ENCODE measurements at places on chromosomes 1 and 21. TPM values are rescaled to one million over a fixed set of nuclear protein-coding genes. Genes with fewer than 3 reads are reported as not detected.

The TSTD1 gene
- 23.5 TPM for total RNA-seq

DNA sequence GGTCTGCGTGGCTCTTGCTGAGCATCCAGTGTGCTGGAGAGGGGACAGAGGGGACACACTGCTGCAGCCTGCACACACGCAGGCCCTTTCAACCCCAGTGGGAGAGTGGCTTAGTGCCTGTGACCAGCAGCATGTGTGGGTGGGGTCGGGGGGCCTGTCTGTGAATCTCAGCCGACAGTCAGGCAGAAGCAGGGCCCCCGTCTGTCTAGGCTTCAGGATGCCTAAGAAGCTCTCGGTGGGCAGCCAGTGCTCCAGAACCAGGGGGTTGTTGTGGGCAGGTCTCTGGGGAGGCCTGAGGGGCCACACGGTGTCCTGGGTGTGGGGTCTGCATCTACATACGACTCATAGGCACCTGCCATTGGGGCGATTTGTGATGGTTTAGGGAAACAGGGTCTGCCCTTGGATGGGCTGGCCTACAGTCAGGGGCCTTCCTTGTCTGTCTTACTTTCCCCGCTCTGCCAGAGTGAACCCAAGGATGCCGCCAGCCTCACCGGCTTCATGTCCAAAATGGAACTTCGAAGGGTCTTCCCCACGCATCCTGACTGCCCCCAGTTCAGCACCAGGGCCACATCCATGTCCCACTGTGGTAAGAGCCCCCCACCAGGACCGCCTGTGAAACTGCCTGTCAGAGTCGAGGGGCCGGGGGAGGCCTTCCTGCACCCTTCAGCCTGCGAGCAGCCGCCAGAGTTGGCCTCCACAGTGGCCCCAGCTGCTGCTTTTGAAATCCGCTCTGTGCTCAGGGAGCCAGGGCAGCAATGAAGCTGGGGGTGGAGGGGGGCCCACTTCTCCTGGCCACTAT, 1.6 kb downstream of the CCDC27 start:
- no peak for DNase-seq

DNA sequence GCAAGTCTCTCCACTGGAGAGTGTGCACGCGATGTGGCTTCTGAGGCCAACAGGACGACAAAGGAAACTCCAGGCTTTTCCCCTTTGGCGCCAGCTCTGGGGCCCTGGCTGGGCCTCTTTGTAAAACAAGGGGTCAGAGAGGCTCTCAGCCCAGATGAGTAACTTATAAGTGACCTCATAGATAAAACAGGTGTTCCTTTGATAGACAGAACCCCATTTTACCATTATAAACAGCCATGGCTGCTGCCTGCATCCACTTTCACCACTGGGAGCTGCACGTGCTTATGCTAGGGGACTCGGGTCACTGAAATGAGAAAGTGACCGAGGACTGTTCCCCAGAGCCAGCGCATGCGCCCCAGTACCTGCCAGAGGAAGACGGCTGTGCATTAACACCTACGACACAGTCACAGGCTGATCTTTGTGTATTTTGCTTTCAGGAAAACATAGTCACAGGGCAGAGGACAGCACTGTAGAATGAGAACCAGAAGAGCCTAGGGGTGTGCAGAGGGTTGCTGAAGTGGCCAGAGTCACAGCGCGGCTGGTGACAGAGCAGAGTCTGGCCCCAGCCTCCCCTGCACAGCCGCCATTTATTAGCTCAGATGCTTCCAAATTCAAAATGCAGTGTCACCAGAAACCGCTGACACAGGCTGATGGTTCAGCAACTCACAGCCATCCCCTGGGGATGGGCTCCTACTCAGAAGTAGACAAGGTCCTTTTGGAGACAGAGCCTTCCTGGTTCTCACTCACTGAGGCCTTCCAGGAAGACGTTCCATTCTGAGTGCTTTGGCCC, 12.7 kb downstream of the RNF207 start:
- DNase-seq, result no peak

DNA sequence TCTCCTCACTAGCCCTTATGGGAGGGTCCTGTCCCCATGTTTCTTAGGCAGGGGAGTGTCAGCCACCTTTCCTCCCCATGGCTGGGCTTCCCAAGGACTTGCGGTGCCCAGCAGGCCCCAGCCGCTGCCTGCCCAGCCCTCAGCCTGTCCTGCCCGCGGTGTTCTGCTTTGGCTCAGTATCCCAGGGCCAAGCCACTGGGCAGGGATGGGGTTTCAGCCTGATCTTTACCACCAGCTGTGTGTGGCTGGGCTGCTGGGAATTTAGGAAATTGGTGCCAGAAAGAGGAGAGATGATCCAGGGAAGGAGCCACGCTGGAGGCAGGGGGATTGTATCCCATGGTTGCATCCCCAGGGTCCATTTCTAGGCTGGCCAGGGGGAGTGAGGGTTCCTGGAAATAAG, 6.9 kb upstream of the IGFN1 start:
- no peak for DNase-seq

The GPR3 gene
- total RNA-seq, result 12.4 TPM
